ENCODE measurements at places on chromosomes 2 and 18. TPM values are rescaled to one million over a fixed set of nuclear protein-coding genes. Genes with fewer than 3 reads are reported as not detected.

- DNase-seq, result peak; percentile 74
These were observed 3.1 kb upstream of the SEH1L start for GRCh38 chr18:12944709-12945108.

Gene WDR75
- total RNA-seq, result 55.7 TPM

Gene LAMA3
- total RNA-seq, result 15.7 TPM

- DNase-seq, result no peak
These were observed 64.4 kb downstream of the INPP5D start for GRCh38 chr2:233124421-233125080.

DNA sequence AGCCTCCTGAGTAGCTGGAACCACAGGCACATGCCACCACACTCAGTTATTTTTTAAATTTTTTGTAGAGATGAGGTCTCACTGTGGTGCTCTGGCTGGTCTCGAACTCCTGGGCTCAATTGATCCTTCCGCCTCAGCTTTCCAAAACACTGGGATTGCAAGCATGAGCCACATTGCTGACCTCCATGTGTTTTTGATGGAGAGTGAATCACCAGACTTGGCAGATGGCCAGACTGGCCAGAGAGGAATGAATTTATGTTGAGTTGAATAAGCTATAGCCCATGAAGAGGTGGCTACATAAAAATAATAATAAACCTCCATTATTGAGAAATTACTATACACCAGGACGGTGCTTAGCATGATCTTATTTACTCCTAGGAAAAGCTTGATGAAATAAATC is 91.5 kb downstream of the MREG start:
- DNase-seq, result peak; percentile 90

Gene C2orf80
- not detected for total RNA-seq

Gene GAL3ST2
- total RNA-seq, result 0.25 TPM

DNA sequence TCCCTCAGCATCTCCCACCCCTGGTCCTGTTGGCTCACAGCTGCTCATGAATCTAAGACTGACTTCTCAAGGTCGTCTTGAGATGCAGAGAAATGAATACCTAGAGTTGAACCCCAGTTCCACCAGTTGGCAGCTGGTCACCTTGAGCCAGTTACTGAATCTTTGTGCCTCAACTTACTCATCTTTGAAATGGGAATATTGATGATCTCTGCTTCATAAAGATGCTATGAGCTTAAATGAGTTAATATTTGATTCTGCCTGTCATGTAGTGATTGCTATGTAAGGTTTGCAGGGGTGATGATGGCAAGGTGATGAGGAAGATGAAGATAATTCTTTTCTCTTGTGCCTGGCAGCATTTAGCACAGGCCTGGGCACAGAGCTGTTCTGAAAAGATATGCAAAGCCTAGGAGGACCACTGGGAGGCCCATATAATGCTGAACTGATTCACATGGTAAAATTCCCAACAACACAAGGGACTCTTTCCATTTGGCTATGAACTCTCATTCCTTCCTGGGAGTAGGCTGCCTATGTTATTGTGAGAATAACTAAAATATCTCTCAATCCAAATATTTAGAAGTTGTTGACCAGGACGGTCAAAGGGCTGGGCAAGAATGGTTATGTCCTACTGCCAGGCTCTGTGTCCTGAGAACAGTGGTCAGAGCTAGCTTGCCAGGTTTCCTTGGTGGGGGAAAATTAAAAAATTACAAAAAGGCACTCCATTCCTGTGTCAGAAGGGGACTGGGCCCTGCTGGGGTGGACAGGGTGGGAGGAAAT is 70.9 kb downstream of the APOB start:
- DNase-seq, result no peak

DNA sequence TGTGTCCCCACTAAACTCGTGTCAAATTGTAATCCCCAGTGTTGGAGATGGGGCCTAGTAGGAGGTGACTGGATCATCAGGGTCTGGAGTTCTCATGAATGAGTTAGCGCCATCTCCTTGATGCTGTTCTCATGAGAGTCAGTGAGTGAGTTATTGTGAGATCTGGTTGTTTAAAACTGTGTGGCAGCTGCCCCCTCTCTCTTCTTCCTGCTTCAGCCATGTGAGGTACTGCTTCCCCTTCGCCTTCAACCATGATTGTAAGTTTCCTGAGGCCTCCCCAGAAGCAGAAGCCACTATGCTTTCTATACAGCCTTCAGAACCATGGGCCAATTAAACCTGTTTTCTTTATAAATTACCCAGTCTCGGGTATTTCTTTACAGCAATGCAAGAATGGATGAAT is 50.4 kb downstream of the AP1S3 start:
- DNase-seq, result no peak

DNA sequence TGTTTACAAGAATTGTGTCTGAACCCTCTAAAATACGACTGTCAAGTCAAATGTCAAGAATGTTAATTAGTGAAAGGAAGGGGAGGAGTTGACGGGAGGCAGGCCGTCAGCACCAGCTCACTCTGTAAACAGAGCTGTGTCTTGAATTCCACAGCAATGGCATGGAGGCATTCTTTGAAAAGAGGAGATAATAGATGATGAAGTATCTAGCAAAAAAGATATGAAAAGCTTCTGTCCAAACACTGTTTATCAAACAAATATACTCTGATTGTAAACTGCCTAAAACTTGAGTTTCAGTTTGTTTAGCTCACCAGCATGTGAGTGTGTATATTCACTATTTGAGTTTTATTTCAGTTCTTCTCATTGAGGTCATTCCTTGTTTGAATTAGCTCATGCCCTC is 94.7 kb upstream of the CDC42EP3 start:
- DNase-seq, result no peak
